ENCODE measurements at places on chromosomes 16 and 17.

GRCh38 chr17:38579934-38580333 is 25.8 kb downstream of the SRCIN1 start:
- H3K4me1 ChIP-seq: peaks cover 20% of the 10 kb centered on the region
- no peak overlapping the region for H3K27ac ChIP-seq
- H3K36me3 ChIP-seq: peaks cover 4% of the 10 kb centered on the region
- no peak for DNase-seq
- H3K4me3 ChIP-seq: no peak overlapping the region

DNA sequence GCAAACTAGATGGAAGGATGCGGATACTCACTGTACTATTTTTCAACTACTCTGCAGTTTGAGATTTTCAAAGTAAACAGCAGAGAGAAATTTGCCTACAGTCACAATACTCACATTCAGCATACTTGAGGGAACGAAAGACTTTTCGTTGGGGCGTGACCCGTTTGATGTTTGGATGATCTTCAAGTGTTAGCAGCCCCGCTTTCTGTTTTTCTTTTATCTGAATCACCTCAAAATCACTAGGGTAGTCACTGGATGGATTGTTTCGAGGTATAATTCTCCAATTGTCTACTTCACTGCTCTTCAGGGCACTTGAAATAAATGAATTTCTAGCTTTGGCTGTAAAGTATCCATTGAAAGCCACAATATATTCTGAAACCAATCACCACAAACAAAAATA is 17.8 kb downstream of the MBTPS1 start:
- no peak overlapping the region for H3K4me3 ChIP-seq
- DNase-seq: no peak
- peaks cover 11% of the 10 kb centered on the region for H3K4me1 ChIP-seq

DNA sequence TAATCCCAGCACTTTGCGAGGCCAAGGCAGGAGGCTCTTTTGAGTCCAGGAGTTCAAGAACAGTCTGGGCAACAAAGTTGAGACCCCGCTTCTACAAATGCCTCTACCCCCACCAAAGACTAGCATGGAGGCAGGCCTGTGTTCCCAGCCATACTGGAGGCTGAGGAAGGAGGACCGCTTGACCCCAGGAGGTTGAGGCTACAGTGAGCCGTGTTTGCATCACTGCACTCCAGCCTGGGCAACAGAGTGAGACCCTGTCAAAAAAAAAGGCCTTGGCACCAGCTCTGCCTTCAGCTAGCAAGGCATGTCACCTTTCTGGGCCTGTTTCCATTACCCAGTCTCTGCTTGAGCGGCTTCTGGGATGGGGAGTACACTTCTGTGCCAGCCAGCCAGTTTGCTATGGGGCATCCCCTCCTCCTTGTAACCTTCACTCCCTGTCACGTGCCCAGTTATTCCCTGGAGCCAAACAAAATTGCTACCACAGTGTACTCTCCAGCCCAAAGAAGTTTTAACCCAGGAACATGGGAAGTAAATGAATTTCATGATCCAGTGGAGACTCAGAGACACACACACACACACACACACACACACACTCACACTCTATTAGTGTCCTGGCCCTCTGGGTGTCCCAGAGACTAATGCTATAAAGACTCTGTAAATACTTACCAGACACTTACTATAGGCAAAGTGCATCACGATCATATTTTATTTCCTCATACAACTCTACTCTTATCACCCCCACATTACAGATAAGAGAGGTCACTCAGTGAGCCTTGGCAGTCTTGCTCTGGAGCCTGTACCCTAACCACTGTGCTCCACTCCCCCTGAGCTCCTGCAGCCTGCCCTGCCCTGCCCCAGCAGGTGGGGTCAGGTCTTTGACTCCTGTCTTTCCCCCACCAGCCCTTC is 2.5 kb downstream of the CISD3 start:
- H3K27ac ChIP-seq: peak overlapping the region; percentile 98
- H3K4me3 ChIP-seq: peak overlapping the region; percentile 99

DNA sequence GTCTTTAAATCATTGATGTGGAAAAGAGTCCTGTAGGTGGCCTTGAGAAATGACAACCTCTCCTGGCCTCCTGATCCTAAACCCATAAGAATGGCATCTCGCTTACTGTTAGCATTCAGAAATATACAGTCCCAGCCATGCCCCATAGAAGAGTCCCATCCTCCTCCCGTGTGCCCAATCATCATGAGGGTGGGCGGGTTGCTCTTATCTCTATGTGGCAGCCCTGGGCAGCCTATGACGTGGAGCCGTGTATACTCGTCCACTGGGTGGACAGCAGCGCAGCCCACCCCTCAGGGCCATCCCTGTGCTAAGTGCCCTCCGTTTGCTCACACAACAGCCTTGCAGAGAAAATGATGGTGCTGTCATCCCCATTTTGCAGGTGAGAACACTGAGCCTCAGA is 105.3 kb downstream of the AMFR start:
- no peaks in the 10 kb centered on the region for H3K27me3 ChIP-seq
- H3K4me3 ChIP-seq: no peak overlapping the region
- no peak for DNase-seq
- H3K36me3 ChIP-seq: no peaks in the 10 kb centered on the region
- H3K27ac ChIP-seq: no peak overlapping the region
- peaks cover 6% of the 10 kb centered on the region for H3K4me1 ChIP-seq

DNA sequence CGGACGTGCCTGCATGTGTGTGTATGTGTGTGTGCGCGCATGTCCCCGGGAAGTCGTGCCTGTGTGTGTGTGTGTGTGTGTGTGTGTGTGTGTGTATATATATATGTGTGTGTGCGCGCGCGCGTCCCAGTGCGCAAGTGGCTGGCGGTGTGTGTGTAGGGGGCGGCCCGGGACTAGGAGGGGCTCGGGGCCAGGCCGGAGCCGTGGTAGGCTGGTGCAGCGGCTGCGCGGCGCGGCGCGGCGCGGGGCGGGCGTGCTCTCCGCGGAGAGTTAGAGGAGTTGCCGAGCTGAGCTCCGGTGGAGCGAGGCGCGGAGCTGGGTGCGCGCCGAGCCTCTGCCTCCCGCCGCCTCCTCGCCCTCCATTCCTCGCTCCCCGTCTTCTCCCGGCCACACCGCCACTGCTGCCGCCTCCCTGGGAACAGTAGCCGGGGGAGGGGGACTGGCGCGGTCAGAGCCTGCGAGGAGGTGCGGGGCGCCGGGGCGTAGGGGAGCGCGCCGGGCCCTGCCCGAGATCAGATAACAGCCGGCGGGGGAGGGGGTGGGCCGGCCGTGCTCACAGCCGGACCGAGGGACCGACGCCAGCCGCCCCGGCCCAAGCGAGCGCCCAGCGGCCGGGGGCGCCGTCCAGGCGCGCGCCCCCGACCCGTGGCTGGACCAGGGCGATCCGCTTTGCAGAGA is at the start of gene KCNJ12:
Gene KCNJ12 (plus strand): TSS at position 277 of the 678 bp plus-strand sequence. CDS start 38,986 bp downstream, outside the sequence.
- DNase-seq: no peak
- peaks cover 9% of the 10 kb centered on the region for H3K4me1 ChIP-seq
- H3K36me3 ChIP-seq: no peaks in the 10 kb centered on the region
- no peak within 1 kb of the TSS for H3K27ac ChIP-seq
- peak within 1 kb of the TSS; percentile 64 for H3K4me3 ChIP-seq
- H3K27me3 ChIP-seq: peaks cover 19% of the 10 kb centered on the region

GRCh38 chr16:51210087-51210486 is 59.0 kb upstream of the SALL1 start:
- no peak overlapping the region for H3K4me3 ChIP-seq
- no peak overlapping the region for H3K27ac ChIP-seq
- no peak for DNase-seq
- H3K27me3 ChIP-seq: no peaks in the 10 kb centered on the region
- peaks cover 3% of the 10 kb centered on the region for H3K36me3 ChIP-seq

DNA sequence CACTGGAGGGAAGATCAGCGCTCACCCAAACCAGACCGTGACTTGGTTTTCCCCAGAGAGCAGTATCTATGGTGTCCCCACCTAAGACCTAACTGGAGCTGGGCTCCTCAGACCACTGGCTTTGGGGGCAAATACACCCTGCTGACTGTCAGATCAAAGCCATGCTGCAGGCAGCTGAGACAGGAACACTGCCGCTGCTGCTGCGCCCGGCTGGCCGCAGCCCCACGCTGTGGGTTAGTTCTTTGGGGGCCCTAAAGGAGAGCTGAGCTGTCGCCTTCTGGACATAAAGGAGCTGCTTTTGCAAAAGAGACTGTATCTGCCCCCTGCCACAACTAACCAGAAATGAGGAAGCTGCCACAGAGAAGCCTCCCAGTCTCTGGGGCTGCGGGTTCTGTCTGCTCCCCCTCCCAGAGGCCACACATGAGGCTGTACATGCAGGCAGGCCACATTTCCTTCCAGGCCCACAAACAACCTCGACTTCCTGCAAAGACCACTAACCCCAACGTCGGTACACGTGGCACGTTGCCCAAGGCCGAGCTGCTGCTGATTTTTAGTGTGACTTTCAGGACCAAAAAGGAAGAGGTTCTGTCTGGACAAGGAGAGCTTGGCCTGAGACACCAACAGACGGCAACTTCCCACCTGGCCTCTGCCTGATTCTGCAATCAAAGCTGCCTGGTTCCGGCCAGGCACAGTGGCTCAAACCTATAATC is 18.2 kb upstream of the ABR start:
- H3K27ac ChIP-seq: peak overlapping the region; percentile 84
- H3K4me1 ChIP-seq: peaks cover 46% of the 10 kb centered on the region
- peak overlapping the region; percentile 67 for H3K4me3 ChIP-seq

DNA sequence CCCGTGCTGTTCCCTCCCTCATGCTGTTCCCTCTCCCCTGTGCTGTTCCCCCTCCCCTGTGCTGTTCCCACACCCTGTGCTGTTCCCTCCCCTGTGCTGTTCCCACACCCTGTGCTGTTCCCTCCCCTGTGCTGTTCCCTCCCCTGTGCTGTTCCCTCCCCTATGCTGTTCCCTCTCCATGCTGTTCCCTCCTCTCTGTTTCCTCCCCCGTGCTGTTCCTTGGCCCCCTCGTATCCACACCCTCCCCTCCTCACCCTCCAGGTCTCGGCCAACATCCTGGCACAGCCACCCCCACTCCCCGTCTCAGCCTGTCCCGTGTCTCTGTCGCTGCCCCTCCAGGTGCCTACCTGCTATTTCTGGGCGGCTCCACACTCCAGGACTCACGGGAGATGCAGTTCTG is 48.5 kb upstream of the ZC3H18 start:
- H3K4me3 ChIP-seq: no peak overlapping the region
- no peak for DNase-seq
- peak overlapping the region; percentile 57 for H3K27ac ChIP-seq
- H3K36me3 ChIP-seq: peaks cover 37% of the 10 kb centered on the region
- no peaks in the 10 kb centered on the region for H3K27me3 ChIP-seq

- H3K27me3 ChIP-seq: no peaks in the 10 kb centered on the region
- H3K27ac ChIP-seq: no peak overlapping the region
- peak overlapping the region; percentile 43 for H3K4me3 ChIP-seq
- H3K36me3 ChIP-seq: peaks cover 19% of the 10 kb centered on the region
- H3K4me1 ChIP-seq: no peaks in the 10 kb centered on the region
- DNase-seq: no peak
Observed at GRCh38 chr17:40178021-40178601, 841 bp downstream of the RAPGEFL1 start.

GRCh38 chr17:49995055-49995738 is at the start of gene DLX3:
Gene DLX3, minus strand, starts transcription at chr17:49995224. Its CDS starts 226 bp downstream, at chr17:49994998.
- H3K4me1 ChIP-seq: peaks cover 31% of the 10 kb centered on the region
- no peak for DNase-seq
- peak within 1 kb of the TSS; percentile 89 for H3K4me3 ChIP-seq

DNA sequence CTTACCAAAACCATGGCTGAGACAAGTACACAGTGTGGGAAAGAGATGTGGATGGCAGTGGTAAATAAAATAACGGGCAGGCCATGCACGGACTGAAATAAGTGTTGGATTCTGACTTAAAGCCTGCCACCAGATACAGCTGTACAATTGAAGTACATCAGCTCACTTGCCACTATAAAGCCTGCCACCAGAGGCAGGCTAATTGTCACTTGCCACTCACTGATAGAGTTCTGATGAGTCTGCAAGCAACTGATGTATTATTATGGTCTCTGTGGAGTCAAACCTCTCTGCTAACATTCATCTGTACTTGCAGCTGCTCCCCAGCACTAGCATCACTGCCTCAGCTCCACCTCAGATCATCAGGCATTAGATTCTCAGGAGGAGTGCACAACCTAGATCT is 93.0 kb downstream of the CYTH1 start:
- H3K4me3 ChIP-seq: no peak overlapping the region
- H3K4me1 ChIP-seq: peaks cover 5% of the 10 kb centered on the region
- H3K27ac ChIP-seq: peak overlapping the region; percentile 12
- DNase-seq: no peak
- peaks cover 99% of the 10 kb centered on the region for H3K36me3 ChIP-seq
- no peaks in the 10 kb centered on the region for H3K27me3 ChIP-seq

DNA sequence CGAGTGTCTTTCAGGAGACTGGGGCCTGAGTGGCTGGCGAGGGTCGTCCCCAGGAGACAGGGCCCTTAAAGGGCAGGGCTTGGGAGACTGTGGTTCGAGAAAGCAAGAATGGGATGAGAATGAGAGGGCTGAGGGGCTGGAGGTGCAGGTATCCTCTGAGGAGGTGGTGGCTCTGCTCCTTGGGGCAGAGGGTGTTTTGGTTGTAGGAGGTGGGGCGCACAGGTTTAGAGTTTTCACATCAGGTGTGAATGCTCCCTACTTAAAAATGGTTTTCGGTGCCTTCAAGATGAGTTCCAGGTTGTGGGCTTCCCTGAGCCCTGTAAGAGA is 430 bp downstream of the BCAS3 start:
- peak overlapping the region; percentile 94 for H3K27ac ChIP-seq
- H3K4me3 ChIP-seq: peak overlapping the region; percentile 95
- DNase-seq: no peak
- peaks cover 13% of the 10 kb centered on the region for H3K4me1 ChIP-seq
- H3K27me3 ChIP-seq: no peaks in the 10 kb centered on the region

DNA sequence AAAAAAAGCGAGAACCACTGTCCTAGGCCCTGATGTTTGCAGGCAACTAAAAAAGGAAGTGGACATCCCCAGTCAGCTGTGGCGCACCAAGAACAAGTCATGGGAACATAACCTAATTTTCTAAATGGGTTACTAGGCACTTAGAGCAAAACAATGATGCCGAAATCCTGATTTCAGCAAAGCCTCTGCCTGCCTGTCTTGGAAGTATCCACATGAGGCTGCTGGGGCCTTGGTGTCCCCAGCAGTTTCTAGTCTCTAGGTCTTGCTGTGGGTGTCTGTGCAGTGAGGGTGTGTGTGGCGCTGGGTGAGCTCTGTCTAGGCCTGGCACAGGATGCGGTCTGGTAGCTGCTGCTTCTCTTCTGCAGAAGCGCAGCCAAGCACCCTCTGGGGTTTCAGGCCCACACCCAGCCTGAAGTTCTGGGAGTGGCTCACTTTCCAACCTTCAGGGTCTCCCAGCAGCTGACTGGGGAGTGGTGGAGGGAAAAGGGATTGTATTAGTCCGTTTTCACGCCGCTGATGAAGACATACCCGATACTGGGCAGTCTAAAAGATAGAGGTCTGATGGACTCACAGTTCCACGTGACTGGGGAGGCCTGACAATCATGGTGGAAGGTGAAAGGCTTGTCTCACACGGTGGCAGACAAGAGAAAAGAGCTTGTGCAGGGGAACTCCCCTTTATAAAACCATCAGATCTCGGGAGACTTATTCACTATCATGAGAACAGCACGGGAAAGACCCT is 21.1 kb downstream of the STH start:
- H3K4me3 ChIP-seq: peak overlapping the region; percentile 65
- peaks cover 5% of the 10 kb centered on the region for H3K36me3 ChIP-seq
- peaks cover 24% of the 10 kb centered on the region for H3K4me1 ChIP-seq

GRCh38 chr17:71635187-71635586 is 485.6 kb upstream of the SOX9 start:
- no peaks in the 10 kb centered on the region for H3K36me3 ChIP-seq
- no peak overlapping the region for H3K4me3 ChIP-seq
- no peak for DNase-seq
- H3K27ac ChIP-seq: no peak overlapping the region
- no peaks in the 10 kb centered on the region for H3K27me3 ChIP-seq

- H3K4me3 ChIP-seq: no peak overlapping the region
- DNase-seq: no peak
- peaks cover 14% of the 10 kb centered on the region for H3K36me3 ChIP-seq
- no peak overlapping the region for H3K27ac ChIP-seq
- peaks cover 40% of the 10 kb centered on the region for H3K4me1 ChIP-seq
Observed at GRCh38 chr17:77322514-77323412, 182.0 kb downstream of the SEC14L1 start.

Measured in effector memory CD8-positive, alpha-beta T cell (primary cell).